ENCODE measurements at places on chromosomes 5 and 9. TPM values are rescaled to one million over a fixed set of nuclear protein-coding genes. Genes with fewer than 3 reads are reported as not detected.

GRCh38 chr9:19976226-19976625, 187.4 kb upstream of the SLC24A2 start:
- no peaks in the 10 kb centered on the region for H3K4me1 ChIP-seq
- H3K4me3 ChIP-seq, result no peak overlapping the region

GRCh38 chr5:96691503-96692303, 29.5 kb downstream of the CAST start:
- H3K27ac ChIP-seq, result no peak overlapping the region
- H3K36me3 ChIP-seq, result peaks cover 14% of the 10 kb centered on the region
- peaks cover 6% of the 10 kb centered on the region for H3K4me1 ChIP-seq
- no peak for DNase-seq
- no peaks in the 10 kb centered on the region for H3K27me3 ChIP-seq

- no peak overlapping the region for H3K4me3 ChIP-seq
- H3K27ac ChIP-seq, result no peak overlapping the region
- H3K36me3 ChIP-seq, result no peaks in the 10 kb centered on the region
- no peaks in the 10 kb centered on the region for H3K4me1 ChIP-seq
- DNase-seq, result no peak
These were observed 370.3 kb downstream of the NNT start for GRCh38 chr5:43973318-43973717.

Gene HNRNPA0
- total RNA-seq, result 21.7 TPM

DNA sequence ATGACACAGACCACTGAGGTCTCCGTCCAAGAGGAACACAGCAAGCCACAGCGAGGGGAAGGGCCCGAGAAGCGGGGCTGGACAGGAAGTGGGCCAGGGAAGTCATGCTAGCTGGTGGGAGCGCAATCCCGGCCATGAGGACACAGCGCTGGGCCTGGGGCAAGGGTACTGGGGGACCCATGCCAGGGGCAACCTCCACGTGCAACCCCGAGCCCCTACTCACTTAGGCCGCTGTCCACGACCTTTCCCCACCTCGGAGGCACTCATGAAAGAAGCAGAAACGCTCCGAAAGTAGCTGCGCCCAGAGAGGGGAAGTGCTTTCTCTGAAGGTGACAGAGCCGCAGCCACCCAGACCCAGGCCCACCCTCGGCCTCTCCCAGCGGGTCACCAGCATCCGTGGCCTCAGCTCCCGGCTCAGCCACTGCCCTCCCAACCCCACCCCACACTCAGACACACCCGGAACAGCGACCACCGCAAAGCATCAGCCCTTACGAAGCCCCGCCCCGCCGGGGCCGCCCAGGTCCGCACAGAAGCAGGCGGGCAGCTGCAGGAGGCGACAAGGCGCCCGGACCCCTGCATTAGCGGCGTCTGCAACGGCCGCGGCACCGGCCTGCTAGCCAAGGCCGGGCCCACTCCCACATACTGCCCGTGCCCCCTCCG, 782 bp downstream of the BICD2 start:
- H3K36me3 ChIP-seq, result no peaks in the 10 kb centered on the region
- peak overlapping the region; percentile 99 for H3K4me3 ChIP-seq
- H3K27me3 ChIP-seq, result no peaks in the 10 kb centered on the region
- DNase-seq, result peak; percentile 68

DNA sequence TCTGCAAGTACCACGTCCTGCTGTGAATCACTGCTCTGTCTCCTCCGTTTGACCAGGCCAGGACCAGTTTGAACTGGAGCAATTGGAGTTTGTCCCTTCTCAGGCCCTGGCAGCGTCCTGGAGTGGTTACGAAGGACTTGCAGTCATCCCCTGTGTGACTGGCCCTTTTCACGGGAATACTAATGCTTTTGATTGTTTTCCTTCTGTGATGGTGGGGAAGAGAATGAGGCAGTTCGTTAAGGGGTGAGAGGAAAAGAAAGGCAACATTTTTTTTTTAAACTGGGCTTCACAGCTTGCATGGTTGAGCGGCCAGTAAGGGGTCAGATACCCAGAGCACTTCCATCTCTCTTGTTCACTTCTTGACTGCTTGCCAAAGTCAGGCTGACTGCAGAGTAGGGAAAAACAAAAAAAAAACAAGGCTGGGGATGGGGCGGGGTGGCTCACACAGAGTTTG, 153.5 kb upstream of the STK32A start:
- H3K27ac ChIP-seq, result no peak overlapping the region
- H3K36me3 ChIP-seq, result no peaks in the 10 kb centered on the region
- no peak for DNase-seq
- H3K4me3 ChIP-seq, result no peak overlapping the region
- no peaks in the 10 kb centered on the region for H3K4me1 ChIP-seq
- H3K27me3 ChIP-seq, result no peaks in the 10 kb centered on the region

- H3K27ac ChIP-seq, result no peak overlapping the region
- no peak for DNase-seq
- H3K36me3 ChIP-seq, result no peaks in the 10 kb centered on the region
- no peaks in the 10 kb centered on the region for H3K27me3 ChIP-seq
- H3K4me3 ChIP-seq, result no peak overlapping the region
These were observed 25.9 kb downstream of the ROPN1L start for GRCh38 chr5:10467281-10468198.

DNA sequence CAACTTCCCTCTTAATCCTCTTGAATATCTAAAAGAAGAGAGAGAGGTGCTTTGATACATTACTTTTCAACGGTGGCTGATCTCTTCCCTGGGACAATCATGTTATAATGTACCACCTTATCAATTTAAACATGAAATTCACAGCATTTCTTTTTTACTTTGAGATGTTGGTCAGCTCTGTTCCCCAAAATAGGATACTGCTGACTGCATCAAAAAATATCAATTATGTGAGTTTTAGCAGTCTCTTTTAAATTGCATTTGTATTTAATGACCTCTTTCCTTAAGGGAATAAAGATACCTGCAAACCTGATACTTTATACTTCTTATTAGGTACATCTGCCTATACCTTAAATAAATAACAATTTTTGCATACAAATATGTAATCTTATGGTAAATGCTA, 58.4 kb upstream of the MARCHF11 start:
- H3K27ac ChIP-seq, result no peak overlapping the region
- H3K4me3 ChIP-seq, result no peak overlapping the region
- no peak for DNase-seq
- H3K27me3 ChIP-seq, result no peaks in the 10 kb centered on the region
- H3K4me1 ChIP-seq, result no peaks in the 10 kb centered on the region

- H3K4me1 ChIP-seq, result peaks cover 16% of the 10 kb centered on the region
- H3K27ac ChIP-seq, result peak overlapping the region; percentile 97
- peak overlapping the region; percentile 96 for H3K4me3 ChIP-seq
- H3K36me3 ChIP-seq, result no peaks in the 10 kb centered on the region
- no peak for DNase-seq
- H3K27me3 ChIP-seq, result no peaks in the 10 kb centered on the region
These were observed 679 bp upstream of the KDM4C start for GRCh38 chr9:6757132-6757455.

Gene HMCN2
- 4.7 TPM for total RNA-seq

Gene DAB2IP
- 54.1 TPM for total RNA-seq

- peak overlapping the region; percentile 99 for H3K27ac ChIP-seq
- H3K4me3 ChIP-seq, result peak overlapping the region; percentile 82
- H3K36me3 ChIP-seq, result no peaks in the 10 kb centered on the region
- H3K4me1 ChIP-seq, result peaks cover 40% of the 10 kb centered on the region
- no peaks in the 10 kb centered on the region for H3K27me3 ChIP-seq
These were observed 424 bp downstream of the HNRNPA0 start for GRCh38 chr5:137753691-137754187.

DNA sequence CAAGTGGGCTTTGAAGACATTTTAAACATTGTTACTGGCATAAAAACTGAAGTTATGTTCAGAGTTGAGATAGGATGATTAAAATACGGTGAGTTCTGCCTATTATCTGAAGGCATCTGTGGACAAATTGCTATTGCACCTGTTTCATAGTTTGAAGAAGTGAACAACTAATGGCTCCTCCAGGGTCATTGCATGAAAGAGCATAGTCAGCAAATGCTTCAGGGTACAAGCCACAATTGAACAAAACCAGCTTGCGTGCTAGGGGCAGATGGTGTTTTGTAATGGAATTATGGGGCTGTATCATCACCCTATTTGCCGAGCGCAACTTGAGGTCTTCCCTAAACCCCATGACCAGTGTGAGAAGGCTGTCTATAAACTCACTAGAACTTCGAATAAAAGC, 369.1 kb downstream of the MTRR start:
- no peak for DNase-seq
- no peaks in the 10 kb centered on the region for H3K27me3 ChIP-seq
- no peak overlapping the region for H3K27ac ChIP-seq
- H3K4me3 ChIP-seq, result no peak overlapping the region

GRCh38 chr5:96927008-96927407, 8.9 kb upstream of the LNPEP start:
- no peak for DNase-seq
- H3K4me1 ChIP-seq, result peaks cover 3% of the 10 kb centered on the region
- H3K4me3 ChIP-seq, result no peak overlapping the region
- no peaks in the 10 kb centered on the region for H3K36me3 ChIP-seq
- no peaks in the 10 kb centered on the region for H3K27me3 ChIP-seq

- H3K27me3 ChIP-seq, result peaks cover 18% of the 10 kb centered on the region
- H3K27ac ChIP-seq, result no peak overlapping the region
- no peak overlapping the region for H3K4me3 ChIP-seq
- H3K36me3 ChIP-seq, result no peaks in the 10 kb centered on the region
- no peaks in the 10 kb centered on the region for H3K4me1 ChIP-seq
- DNase-seq, result no peak
These were observed 278.4 kb downstream of the NSG2 start for GRCh38 chr5:174323878-174324281.

GRCh38 chr9:113948891-113949570, 72.9 kb downstream of the ZNF618 start:
- DNase-seq, result no peak
- no peak overlapping the region for H3K27ac ChIP-seq
- H3K4me3 ChIP-seq, result no peak overlapping the region
- H3K27me3 ChIP-seq, result no peaks in the 10 kb centered on the region

- H3K27ac ChIP-seq, result no peak overlapping the region
- H3K27me3 ChIP-seq, result no peaks in the 10 kb centered on the region
- H3K4me1 ChIP-seq, result peaks cover 11% of the 10 kb centered on the region
These were observed 270.3 kb upstream of the MAP3K1 start for GRCh38 chr5:56545016-56545415.

GRCh38 chr5:33339413-33339812, 101.4 kb upstream of the TARS1 start:
- H3K27me3 ChIP-seq, result no peaks in the 10 kb centered on the region
- H3K36me3 ChIP-seq, result no peaks in the 10 kb centered on the region
- H3K4me3 ChIP-seq, result no peak overlapping the region
- peaks cover 13% of the 10 kb centered on the region for H3K4me1 ChIP-seq

Gene LRRTM2
- total RNA-seq, result 0.30 TPM

DNA sequence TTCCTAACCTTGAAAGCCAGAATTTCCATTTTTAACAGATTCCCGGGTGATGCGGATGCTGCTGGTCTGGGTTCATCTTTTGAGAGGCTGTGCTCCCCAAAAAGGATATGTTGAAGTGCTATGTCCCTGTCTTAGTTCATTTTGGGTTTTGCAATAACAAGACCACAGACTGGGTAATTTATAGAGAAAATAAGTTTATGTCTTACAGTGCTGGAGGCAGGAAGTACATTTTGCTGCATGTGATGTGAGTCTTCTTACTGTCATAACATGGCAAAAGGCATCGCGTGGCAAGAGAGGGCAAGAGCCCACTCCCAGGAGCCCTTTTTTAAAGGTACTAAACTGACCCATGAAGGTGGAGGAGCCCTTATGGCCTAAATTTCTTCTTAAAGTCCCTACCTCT, 114.1 kb downstream of the DAPK1 start:
- H3K27me3 ChIP-seq, result no peaks in the 10 kb centered on the region
- no peak for DNase-seq
- H3K4me3 ChIP-seq, result no peak overlapping the region
- peaks cover 96% of the 10 kb centered on the region for H3K4me1 ChIP-seq
- H3K27ac ChIP-seq, result peak overlapping the region; percentile 53
- no peaks in the 10 kb centered on the region for H3K36me3 ChIP-seq

Gene DBH
- not detected for total RNA-seq

Gene AJM1
- total RNA-seq, result 3.5 TPM

Gene PJA2
- total RNA-seq, result 84.0 TPM

Gene GMCL2
- total RNA-seq, result not detected

GRCh38 chr5:126358525-126358924, 64.7 kb upstream of the GRAMD2B start:
- DNase-seq, result no peak
- peaks cover 8% of the 10 kb centered on the region for H3K4me1 ChIP-seq
- H3K27me3 ChIP-seq, result no peaks in the 10 kb centered on the region
- H3K27ac ChIP-seq, result no peak overlapping the region
- H3K4me3 ChIP-seq, result no peak overlapping the region

DNA sequence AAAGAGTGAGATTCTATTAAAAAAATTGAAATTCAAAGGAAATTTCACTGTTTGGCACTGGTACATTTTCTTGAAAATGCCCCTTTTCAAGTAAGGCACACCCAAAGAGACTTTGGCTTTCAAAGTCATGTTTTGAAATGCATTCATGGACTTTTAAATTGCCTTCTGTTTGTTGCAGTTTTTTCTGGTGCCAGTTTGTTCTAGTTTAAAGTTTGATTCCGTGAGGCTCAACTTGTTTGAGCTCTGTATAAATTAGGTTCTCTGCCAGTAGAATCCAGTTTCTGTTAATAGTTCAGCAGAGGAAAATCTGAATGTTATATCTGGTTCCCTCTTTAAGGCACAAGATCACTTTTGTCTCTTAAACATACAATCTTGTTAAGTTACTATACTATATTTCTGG, 16.4 kb downstream of the ATP6V0E1 start:
- DNase-seq, result no peak
- no peaks in the 10 kb centered on the region for H3K27me3 ChIP-seq
- peaks cover 32% of the 10 kb centered on the region for H3K4me1 ChIP-seq
- H3K36me3 ChIP-seq, result peaks cover 42% of the 10 kb centered on the region
- H3K27ac ChIP-seq, result no peak overlapping the region
- no peak overlapping the region for H3K4me3 ChIP-seq

Gene CFAP157
- 25.9 TPM for total RNA-seq

DNA sequence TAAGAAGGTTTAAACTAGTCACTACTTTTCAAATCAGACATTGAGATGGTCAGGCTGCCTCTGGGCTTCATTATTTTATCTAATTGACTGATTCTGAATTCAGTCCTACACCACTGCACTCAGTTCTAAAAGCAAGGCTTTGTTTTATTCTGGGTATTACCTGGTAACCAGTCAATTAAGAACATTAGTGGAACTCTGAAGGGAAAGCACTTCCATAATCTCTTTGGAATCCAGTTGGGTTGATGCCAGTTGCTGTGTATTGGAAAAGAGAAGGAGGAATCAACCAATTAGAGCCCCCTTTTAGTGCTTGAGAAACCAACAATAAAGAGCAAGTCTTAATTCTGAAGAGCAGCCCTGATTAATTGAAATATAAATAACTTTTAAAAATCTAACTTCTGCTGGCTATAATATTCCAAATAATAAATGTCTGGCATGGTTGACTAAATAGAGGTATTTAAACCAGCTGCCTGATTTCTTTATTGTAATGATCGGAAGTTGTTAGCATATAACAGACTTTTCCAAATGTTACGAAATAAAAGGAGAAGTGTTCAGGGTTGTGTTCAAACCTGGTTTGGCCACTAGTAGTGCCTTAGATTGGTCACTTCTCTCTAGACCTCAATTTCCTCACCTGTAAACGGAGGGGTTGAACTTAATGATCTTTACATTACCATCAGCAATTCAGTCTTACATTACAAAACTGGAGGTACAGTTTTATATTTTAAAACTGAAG, 32.0 kb downstream of the CPEB4 start:
- peak overlapping the region; percentile 59 for H3K27ac ChIP-seq
- peaks cover 90% of the 10 kb centered on the region for H3K4me1 ChIP-seq
- no peaks in the 10 kb centered on the region for H3K27me3 ChIP-seq
- H3K4me3 ChIP-seq, result no peak overlapping the region
- DNase-seq, result no peak

Gene TLR4
- 70.1 TPM for total RNA-seq

Data from lower lobe of right lung (tissue), 2 donors.